Esophagus squamous epithelium (tissue), 5 donors: ENCODE measurements at places on chromosomes 11 and 22. TPM values are rescaled to one million over a fixed set of nuclear protein-coding genes. Genes with fewer than 3 reads are reported as not detected.

- no peaks in the 10 kb centered on the region for H3K27me3 ChIP-seq
- DNase-seq: no peak
- no peak overlapping the region for H3K4me3 ChIP-seq
- no peak overlapping the region for H3K27ac ChIP-seq
- H3K4me1 ChIP-seq: no peaks in the 10 kb centered on the region
Observed at GRCh38 chr11:18491924-18492323, 34.8 kb downstream of the TSG101 start.

The MS4A4A gene
- 14.8 TPM for total RNA-seq

- DNase-seq: no peak
- H3K36me3 ChIP-seq: no peaks in the 10 kb centered on the region
- H3K4me3 ChIP-seq: no peak overlapping the region
Observed at GRCh38 chr11:111983187-111983986, 41.8 kb upstream of the DLAT start.

- H3K36me3 ChIP-seq: no peaks in the 10 kb centered on the region
- DNase-seq: no peak
- no peak overlapping the region for H3K4me3 ChIP-seq
- no peak overlapping the region for H3K27ac ChIP-seq
- H3K4me1 ChIP-seq: no peaks in the 10 kb centered on the region
- no peaks in the 10 kb centered on the region for H3K27me3 ChIP-seq
Observed at GRCh38 chr22:47571616-47572015, 809.2 kb downstream of the TBC1D22A start.

DNA sequence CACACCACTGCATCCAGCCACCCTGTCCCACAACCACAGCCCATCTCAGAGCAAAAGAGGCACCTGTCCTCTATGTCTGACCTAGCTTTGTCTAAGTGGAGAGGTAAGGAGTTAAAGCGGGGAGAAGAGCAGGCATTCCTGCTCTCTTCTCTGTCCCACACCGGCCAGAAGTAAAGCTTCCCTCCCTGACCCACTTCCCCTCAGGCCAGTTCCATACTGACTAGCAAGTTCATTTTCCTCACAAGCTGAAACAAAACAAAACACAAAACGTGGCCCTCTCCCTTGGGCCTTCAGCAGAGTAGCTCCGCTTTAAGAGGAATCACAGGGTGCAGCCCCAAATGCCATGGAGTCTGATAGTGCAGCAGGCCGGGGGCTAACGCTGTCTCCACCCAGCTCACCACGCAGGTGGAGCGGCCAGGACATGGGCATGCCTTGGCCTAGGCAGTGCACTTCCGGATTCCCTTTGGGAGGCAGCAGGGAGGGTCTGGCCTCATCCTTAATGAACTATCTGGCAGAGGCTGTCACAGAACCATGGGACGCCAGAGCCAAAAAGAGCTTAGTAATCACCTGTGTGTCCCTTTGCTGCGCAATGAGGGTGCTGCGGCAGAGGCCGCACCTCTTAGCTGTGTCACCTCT is 34.0 kb downstream of the FLI1 start:
- no peak overlapping the region for H3K4me3 ChIP-seq
- peak overlapping the region; percentile 82 for H3K27ac ChIP-seq
- H3K27me3 ChIP-seq: no peaks in the 10 kb centered on the region
- no peaks in the 10 kb centered on the region for H3K36me3 ChIP-seq
- no peak for DNase-seq

The RFPL1 gene
- total RNA-seq: not detected

GRCh38 chr22:17919276-17920144 is 104.9 kb downstream of the MICAL3 start:
- peak overlapping the region; percentile 15 for H3K4me3 ChIP-seq
- no peaks in the 10 kb centered on the region for H3K27me3 ChIP-seq
- H3K36me3 ChIP-seq: no peaks in the 10 kb centered on the region
- DNase-seq: no peak
- H3K4me1 ChIP-seq: peaks cover 72% of the 10 kb centered on the region

- peaks cover 6% of the 10 kb centered on the region for H3K36me3 ChIP-seq
- peak overlapping the region; percentile 95 for H3K27ac ChIP-seq
- H3K4me1 ChIP-seq: peaks cover 38% of the 10 kb centered on the region
- H3K27me3 ChIP-seq: no peaks in the 10 kb centered on the region
- H3K4me3 ChIP-seq: peak overlapping the region; percentile 74
Observed at GRCh38 chr11:59756845-59757244, 1.7 kb downstream of the STX3 start.

The TMEM223 gene
- 18.9 TPM for total RNA-seq

The USP47 gene
- total RNA-seq: 51.4 TPM

DNA sequence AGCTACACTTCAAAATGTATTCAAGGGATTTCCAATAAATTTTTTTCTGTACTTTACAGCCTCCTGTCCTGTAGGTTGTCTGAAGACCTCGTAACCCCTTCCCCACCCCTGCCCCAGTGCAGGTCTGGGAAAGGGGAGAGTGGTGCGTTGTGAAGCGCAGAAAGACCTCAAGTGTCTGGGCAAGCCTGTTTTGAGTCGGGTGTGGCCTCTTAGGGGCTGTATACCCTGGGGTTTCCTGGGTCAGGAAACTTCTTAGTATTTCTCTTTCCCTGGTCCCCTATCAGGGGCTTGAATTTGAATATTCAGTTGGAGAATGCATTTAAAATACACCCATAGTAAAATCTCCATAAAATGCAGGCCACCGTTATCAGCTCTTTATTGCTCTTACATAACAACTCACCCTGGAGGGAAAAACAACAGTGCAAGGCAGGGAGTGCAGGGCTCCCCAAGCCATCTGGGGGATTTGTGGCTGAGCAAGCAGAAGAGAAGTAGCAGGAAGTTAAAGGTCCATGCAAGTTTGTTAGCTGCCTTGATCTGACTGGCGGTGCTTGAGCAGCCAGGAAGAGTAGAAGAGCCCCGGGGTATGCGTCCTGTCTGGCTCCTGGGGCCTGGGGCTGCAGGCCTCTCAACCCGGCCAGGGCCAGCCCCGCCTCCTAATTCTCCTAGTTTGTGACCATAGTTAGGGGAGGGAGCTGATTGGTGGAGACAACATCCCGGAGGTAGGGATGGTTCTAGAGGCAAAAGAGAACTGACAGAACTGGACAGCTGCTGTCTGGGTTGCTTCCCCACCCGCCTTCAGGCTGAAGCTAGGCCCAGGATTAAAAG is 25.7 kb downstream of the ARHGAP1 start:
- no peak overlapping the region for H3K4me3 ChIP-seq
- H3K27ac ChIP-seq: peak overlapping the region; percentile 77
- H3K27me3 ChIP-seq: no peaks in the 10 kb centered on the region
- peaks cover 77% of the 10 kb centered on the region for H3K36me3 ChIP-seq
- H3K4me1 ChIP-seq: peaks cover 74% of the 10 kb centered on the region
- DNase-seq: no peak

- peaks cover 3% of the 10 kb centered on the region for H3K4me1 ChIP-seq
- no peaks in the 10 kb centered on the region for H3K27me3 ChIP-seq
- no peak overlapping the region for H3K27ac ChIP-seq
- no peak overlapping the region for H3K4me3 ChIP-seq
- no peaks in the 10 kb centered on the region for H3K36me3 ChIP-seq
Observed at GRCh38 chr11:113449743-113450142, 25.5 kb downstream of the DRD2 start.

DNA sequence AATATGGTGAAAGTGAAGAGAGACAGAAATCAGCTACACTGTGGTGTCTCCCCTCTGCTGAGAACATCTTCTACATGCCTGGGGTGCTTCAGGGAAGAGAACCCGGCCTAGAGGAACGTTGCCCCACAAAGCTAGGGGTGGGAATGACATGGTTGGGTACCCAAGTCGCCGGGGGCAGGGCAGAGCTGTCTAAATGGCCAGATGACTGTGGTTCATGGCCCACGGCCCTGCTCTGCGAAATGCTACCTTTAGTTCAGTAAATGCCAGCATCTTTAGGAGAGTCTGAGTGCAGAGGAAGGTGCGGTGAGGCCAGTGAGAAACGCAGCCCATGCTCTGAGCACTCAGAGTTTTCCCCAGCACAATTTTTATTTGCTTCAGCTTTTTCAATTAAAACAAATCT is 12.8 kb downstream of the BRD1 start:
- peaks cover 75% of the 10 kb centered on the region for H3K4me1 ChIP-seq
- no peak overlapping the region for H3K4me3 ChIP-seq
- no peak overlapping the region for H3K27ac ChIP-seq
- H3K27me3 ChIP-seq: no peaks in the 10 kb centered on the region

The NXPE2 gene
- total RNA-seq: not detected

The TMEM191B gene
- 0.12 TPM for total RNA-seq

DNA sequence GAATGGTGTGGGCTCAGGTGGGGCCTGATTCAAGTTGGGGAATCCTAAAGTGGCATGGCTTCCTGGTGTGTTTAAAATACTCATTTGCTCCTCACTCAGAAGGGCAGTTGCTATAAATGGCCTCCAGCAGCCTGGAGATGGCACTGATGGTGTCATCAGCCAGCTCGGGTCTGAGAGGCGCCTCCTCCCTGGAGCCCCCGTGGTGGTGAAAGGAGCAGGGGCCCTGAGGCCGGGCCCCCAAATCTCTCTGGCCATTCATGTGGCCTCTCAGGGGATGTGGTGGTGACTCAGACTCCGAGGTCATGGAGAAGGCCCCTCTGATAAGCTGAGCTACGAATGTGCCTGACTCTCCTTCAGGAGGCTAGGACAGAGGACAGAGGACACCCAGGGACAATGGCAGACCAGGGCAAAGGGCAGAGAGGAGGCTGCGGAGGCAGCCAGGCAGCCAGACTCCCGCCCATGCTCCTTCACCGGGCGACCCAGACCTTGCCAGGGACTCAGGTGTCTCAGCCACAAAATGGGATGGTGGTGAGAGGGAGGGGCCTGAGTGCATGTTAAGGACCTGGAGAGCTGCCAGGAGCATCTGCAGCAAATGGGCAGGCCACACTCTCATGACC is 129.2 kb downstream of the CTTN start:
- no peak overlapping the region for H3K4me3 ChIP-seq
- no peaks in the 10 kb centered on the region for H3K36me3 ChIP-seq
- peaks cover 14% of the 10 kb centered on the region for H3K4me1 ChIP-seq
- H3K27ac ChIP-seq: no peak overlapping the region
- no peak for DNase-seq
- H3K27me3 ChIP-seq: peaks cover 26% of the 10 kb centered on the region

- DNase-seq: no peak
- no peaks in the 10 kb centered on the region for H3K27me3 ChIP-seq
- H3K4me3 ChIP-seq: peak overlapping the region; percentile 48
Observed at GRCh38 chr11:65381716-65382032, 772 bp downstream of the SLC25A45 start.

GRCh38 chr22:32040324-32040904 is 2.6 kb upstream of the SLC5A1 start:
- H3K4me1 ChIP-seq: peaks cover 3% of the 10 kb centered on the region
- H3K27me3 ChIP-seq: no peaks in the 10 kb centered on the region

GRCh38 chr11:130388607-130389205 is 39.7 kb downstream of the ADAMTS8 start:
- no peak for DNase-seq
- H3K36me3 ChIP-seq: no peaks in the 10 kb centered on the region
- H3K4me3 ChIP-seq: no peak overlapping the region
- no peaks in the 10 kb centered on the region for H3K4me1 ChIP-seq

GRCh38 chr11:28049338-28050216 is 58.4 kb downstream of the KIF18A start:
- H3K27me3 ChIP-seq: no peaks in the 10 kb centered on the region

GRCh38 chr11:113389272-113389671 is 1.7 kb downstream of the ANKK1 start:
- no peaks in the 10 kb centered on the region for H3K36me3 ChIP-seq
- no peak for DNase-seq
- H3K4me3 ChIP-seq: no peak overlapping the region
- H3K4me1 ChIP-seq: peaks cover 22% of the 10 kb centered on the region

DNA sequence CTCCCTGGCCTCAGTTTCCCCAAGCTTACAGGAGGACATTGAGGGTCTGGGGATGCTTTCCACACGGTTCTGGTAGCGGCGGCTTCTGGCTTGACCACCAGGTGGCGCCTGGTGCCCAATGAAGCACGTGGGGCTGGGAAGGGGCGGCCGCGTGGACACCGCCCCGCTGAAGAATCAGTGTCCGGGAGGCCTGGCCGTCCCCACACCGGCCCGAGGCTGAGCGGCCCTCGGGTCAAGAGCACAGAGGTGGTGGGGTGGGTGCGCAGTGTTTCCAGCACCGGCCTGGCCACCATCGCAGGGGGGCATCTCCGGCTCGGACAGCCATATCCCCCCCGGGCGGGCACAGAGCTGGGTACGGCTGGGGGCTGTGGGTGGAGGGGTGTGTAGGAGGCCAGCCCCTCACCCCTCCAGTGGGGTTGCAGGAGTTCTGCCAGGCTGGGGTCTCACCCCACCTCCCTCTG is 27.8 kb upstream of the PPARA start:
- H3K36me3 ChIP-seq: no peaks in the 10 kb centered on the region
- H3K27ac ChIP-seq: no peak overlapping the region
- no peak for DNase-seq
- H3K4me1 ChIP-seq: peaks cover 13% of the 10 kb centered on the region
- no peak overlapping the region for H3K4me3 ChIP-seq

The GAS2L1 gene
- total RNA-seq: 52.1 TPM

- peaks cover 32% of the 10 kb centered on the region for H3K36me3 ChIP-seq
- peaks cover 10% of the 10 kb centered on the region for H3K4me1 ChIP-seq
- no peak overlapping the region for H3K4me3 ChIP-seq
Observed at GRCh38 chr11:9774591-9775397, 110.9 kb downstream of the SWAP70 start.

GRCh38 chr11:75508051-75508561 is 17.6 kb downstream of the GDPD5 start:
- H3K4me3 ChIP-seq: no peak overlapping the region
- no peaks in the 10 kb centered on the region for H3K27me3 ChIP-seq
- no peak overlapping the region for H3K27ac ChIP-seq
- no peak for DNase-seq
- no peaks in the 10 kb centered on the region for H3K4me1 ChIP-seq
- H3K36me3 ChIP-seq: no peaks in the 10 kb centered on the region

- H3K4me1 ChIP-seq: no peaks in the 10 kb centered on the region
- DNase-seq: no peak
- H3K27ac ChIP-seq: no peak overlapping the region
- H3K36me3 ChIP-seq: no peaks in the 10 kb centered on the region
- H3K4me3 ChIP-seq: no peak overlapping the region
Observed at GRCh38 chr11:93132836-93133235, 65.0 kb downstream of the SLC36A4 start.

GRCh38 chr11:101867951-101868350 is 46.9 kb upstream of the CEP126 start:
- no peaks in the 10 kb centered on the region for H3K27me3 ChIP-seq
- no peak overlapping the region for H3K27ac ChIP-seq
- peaks cover 3% of the 10 kb centered on the region for H3K4me1 ChIP-seq
- no peak overlapping the region for H3K4me3 ChIP-seq

DNA sequence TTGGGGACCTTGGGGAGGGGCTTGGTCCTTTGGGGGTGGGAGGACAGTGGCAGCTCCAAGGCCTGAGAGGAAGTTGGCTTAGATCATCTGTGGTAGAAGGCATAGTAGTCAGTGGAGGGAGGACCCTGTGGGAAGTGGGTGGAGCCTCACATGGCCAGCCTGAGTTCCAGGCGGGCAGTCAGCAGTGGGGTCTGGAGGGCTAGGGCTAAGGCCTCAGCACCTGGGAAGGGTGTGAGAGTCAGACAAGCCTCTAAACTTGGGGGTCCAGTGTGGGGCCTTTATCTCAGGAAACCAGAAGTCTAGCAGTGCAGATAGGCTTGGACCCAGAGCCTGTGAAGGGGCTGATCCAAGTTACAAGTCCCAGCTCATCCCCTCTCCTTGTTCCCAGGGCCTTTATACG is 4.0 kb downstream of the NLRX1 start:
- peaks cover 10% of the 10 kb centered on the region for H3K36me3 ChIP-seq
- H3K4me3 ChIP-seq: no peak overlapping the region
- no peaks in the 10 kb centered on the region for H3K27me3 ChIP-seq
- H3K4me1 ChIP-seq: peaks cover 22% of the 10 kb centered on the region

The TMEM191C gene
- 8.8 TPM for total RNA-seq

The HEPACAM gene
- not detected for total RNA-seq

GRCh38 chr22:42794551-42795510 is 62.2 kb downstream of the ARFGAP3 start:
- no peak for DNase-seq
- no peak overlapping the region for H3K4me3 ChIP-seq
- H3K27me3 ChIP-seq: no peaks in the 10 kb centered on the region
- peaks cover 12% of the 10 kb centered on the region for H3K4me1 ChIP-seq
- H3K27ac ChIP-seq: no peak overlapping the region
- H3K36me3 ChIP-seq: no peaks in the 10 kb centered on the region
